ENCODE measurements at places on chromosomes 3 and 15.

- no peak for DNase-seq
Measured at GRCh38 chr15:28107904-28108275, 8.8 kb upstream of the OCA2 start.

DNA sequence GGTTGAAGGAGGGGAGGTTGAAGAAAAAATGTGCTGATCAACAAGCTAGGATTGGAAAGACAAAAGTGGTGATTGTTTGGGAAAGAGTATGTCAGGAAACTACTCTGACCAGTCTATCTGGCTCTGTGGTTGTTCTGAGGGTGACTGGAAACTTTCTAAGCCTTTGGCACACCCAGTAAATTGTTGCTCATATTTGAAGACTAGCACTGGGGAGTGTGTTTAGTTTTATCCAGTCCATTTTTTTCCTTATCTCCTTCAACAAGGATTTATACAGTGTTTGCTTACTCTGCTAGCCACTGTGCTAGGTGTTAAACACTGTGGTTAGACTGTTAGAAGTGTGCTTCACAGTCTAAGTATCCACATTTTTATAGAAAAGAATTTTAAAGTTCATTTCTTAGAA is 28.8 kb downstream of the PPM1L start:
- no peak for DNase-seq

DNA sequence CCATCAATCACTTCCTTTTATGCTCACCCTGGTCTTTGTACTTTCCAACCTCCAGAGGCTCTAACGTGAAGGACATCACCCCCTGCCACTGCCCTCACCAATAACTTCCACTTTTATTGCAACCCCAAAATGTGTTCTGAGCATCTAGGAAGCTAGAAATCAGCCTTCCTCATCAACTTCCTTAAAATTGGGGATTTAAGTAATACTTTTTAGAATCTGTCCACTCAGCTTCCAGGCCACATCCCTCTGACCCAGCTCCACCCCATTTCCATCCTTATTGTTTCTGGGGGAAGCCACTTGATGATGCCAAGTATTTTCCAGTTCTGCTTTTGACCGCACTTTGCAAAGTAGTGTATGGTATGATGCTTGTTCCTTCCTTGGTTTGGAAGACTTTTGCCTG is 73.5 kb upstream of the XCR1 start:
- DNase-seq, result no peak

GRCh38 chr3:88985491-88985890 is 121.9 kb upstream of the EPHA3 start:
- no peak for DNase-seq

DNA sequence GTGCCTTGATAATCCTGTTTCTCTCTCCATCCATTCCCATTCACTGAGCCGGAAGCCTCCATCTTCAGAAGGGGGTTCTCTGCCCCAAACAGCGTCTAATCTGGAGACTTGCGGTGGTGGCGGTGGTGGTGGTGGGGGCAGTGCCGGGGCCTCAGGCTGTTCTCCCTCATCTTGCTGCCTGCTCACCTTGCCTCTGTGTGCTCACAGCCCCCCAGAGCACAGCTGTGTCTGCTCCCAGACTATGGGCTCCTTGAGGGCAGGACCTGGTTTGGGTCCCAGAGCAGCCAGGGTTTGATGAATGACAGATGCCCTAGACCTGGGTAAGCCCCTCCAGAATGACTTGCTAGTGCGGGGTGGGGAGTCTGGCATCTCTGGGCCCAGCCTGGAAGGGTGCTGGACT is 430 bp upstream of the PSTPIP1 start:
- no peak for DNase-seq

DNA sequence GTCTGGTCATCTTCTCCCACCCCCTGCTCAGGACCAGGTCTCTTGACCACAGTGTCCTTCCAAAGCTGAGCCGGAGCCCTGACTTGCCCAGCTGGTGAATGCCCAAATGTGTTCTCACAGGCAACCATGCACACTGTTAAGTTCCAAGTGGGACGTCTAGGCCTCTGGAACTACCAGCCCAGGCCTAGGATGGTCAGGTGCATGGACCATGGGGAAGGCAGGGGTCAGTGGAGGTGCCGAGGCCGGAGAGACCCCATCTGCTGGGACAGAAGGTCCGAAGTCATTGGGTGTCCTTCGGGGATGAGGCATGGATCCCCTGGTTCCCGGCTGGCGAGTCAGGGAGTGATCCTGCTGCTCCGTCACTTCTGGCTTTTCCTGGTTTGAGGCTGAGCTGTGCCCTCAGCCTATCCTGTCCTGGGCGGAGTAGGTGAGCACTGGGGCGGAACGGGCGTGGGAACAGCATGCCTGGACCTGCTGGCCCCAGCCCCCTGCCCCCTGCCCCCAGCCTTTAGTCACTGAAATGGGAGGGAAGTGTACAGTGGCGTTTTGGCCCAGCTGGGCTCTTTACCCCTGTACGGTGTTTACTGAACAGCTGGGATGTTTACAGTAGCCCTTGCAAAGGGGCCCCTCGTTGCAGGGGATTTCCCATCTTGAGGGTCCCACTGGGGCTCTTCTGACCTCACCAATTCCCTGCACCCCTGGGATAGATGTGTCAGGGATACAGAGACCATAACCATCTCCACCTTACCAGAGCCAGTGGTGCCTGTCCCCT is 12.1 kb downstream of the SEMA3F start:
- DNase-seq, result no peak

DNA sequence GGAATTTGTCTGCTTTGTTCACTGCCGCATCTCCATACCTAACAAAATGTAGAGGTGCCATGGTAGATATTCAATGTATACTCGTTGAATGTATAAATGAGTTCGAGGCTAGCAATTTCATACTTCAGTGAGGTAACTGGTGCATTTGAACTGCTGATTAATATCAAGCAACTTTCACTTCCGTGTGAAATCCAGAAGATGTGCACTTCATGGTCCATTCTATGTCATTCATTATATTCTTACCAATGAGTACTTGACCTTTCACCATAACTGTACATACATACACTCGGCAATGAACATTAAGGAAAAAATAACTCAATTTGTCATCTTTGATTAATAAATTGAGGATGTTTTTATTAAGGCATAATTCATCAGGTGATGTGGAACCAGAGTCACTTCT is 598.5 kb downstream of the ZNF385D start:
- no peak for DNase-seq

GRCh38 chr15:63447017-63447676 is 57.2 kb upstream of the USP3 start:
- no peak for DNase-seq

Data from mesendoderm (in vitro differentiated cells).